HAP-1 (cell line): ENCODE measurements at places on chromosomes 11 and 22.

GRCh38 chr11:46528445-46529094, 65.3 kb downstream of the AMBRA1 start:
- no peak for DNase-seq

GRCh38 chr11:61765550-61766253, 13.3 kb downstream of the MYRF start:
- no peak for DNase-seq

GRCh38 chr11:111733611-111734088, 32.5 kb downstream of the PPP2R1B start:
- no peak for DNase-seq

DNA sequence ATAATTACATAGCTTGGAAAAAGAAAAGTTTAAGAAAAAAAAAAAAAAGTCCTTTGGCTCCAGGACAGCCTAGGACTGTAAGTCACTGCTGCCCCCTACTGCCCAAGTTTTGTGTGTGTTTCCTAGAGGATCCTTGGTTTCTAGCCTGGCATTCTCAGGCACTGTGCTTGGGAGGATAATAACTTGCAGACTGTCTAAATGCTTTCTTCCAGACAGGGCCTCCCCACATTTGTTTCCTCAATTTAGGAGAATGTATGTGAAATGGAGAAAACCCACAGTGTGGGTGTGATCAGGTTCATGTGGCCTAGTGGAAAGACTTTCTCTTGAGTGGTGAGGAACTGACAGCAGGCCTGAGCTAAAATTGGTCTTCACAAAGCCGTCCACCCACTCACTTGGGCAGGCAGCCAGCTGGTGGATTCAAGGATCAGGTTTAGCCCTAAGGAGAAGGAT, 191.0 kb downstream of the NAV2 start:
- DNase-seq: peak; percentile 84
